ENCODE measurements at places on chromosomes 16 and 17.

DNA sequence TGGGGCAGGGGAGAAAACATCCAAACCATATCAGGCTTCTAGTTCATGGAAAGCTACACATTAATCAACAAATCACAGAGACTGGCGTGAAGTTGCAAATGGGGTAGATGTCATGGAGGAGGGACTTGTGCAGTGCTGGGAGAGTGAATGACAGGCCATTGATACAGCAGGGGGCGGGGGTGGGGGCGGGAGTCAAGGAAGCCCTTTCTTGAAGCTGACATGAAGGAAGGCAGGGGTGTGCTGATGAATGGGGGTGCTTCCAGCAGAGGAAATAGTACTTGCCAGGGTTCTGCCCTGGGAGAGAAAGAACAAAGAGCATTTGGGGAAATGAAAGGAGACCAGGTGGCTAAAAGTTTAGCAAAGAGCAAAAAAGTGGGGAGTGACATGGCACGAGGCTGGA lies 269.9 kb downstream of the SHISA9 start:
- DNase-seq, result no peak

GRCh38 chr17:60455378-60455777 lies 33.1 kb downstream of the CHCT1 start:
- no peak for DNase-seq

- DNase-seq, result no peak
Observed at GRCh38 chr16:11056993-11057649, 112.8 kb downstream of the CLEC16A start.

DNA sequence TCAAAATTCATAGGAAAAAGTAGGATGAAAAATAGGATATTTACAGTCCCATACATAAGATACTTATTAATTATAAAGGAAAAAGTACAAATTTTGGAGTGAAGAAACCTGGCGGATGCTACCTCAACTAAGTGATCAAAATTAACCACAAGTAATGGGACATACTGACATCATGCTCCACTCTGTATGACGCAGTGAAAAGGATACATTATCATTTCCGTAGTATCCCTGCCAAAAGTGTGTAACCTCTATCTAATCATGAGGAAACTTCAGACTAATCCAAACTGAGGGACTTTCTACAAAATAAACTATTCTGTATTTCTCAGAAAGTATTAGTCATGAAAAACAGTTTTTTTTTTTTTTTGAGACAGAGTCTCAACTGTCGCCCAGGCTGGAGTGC lies 60.5 kb downstream of the TRIM37 start:
- no peak for DNase-seq

GRCh38 chr16:27377666-27378485 lies 24.1 kb upstream of the IL21R start:
- no peak for DNase-seq

- no peak for DNase-seq
Observed at GRCh38 chr17:28379814-28380801, 8.6 kb downstream of the SARM1 start.

- no peak for DNase-seq
Observed at GRCh38 chr17:56284482-56284881, 131.2 kb downstream of the ANKFN1 start.

- no peak for DNase-seq
Observed at GRCh38 chr16:84061236-84061819, 18.7 kb upstream of the SLC38A8 start.

DNA sequence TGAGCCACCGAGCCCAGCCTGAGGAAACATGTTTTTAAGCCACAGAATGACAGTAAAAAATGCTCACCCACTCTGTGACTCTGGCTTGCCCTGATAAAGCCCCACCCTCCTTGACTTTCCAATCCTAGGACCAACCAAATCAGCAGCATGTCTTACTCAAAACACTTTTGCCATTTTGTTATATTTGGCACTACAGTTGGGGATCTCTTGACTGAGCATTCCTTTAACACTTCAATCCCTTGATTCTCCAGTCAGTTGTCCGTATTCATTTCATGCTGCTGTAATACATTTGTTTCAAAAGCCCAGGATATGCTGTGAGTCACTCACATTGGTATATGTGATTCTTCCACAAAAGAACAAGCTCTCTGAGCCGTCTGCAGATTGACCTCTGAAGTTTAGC lies 8.2 kb downstream of the MYH3 start:
- no peak for DNase-seq

DNA sequence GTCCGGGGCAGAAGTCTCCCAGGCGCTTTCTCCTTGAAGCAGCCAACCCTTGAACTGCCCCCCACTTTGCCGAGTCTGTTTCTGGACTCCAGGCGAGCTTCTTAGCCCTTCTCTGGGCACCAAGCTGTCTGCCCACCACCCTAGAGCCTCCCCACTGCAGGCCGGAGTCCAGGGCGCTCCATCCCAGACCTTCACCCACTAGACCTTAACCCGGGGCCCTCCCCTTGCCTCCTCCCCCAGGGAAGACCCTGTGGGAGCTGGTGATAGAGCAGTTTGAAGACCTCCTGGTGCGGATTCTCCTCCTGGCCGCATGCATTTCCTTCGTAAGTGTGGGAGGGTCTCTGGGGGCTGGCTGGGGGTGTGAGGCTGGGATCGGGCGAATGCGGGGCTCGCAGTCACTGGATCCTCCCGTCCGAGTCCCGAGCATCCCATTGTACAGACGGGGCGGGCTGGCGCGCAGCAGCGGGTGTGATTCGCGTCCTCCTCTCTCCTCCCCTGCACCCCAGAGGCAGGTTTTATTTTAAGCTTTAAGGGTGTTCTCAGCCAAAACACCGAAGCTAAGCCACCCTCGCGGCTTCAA lies 1.1 kb downstream of the ATP2A1 start:
- DNase-seq, result no peak

- DNase-seq, result no peak
Observed at GRCh38 chr16:3578610-3579551, 1.7 kb upstream of the NLRC3 start.

GRCh38 chr17:29615048-29615385 lies 7.7 kb downstream of the CORO6 start:
- DNase-seq, result no peak

DNA sequence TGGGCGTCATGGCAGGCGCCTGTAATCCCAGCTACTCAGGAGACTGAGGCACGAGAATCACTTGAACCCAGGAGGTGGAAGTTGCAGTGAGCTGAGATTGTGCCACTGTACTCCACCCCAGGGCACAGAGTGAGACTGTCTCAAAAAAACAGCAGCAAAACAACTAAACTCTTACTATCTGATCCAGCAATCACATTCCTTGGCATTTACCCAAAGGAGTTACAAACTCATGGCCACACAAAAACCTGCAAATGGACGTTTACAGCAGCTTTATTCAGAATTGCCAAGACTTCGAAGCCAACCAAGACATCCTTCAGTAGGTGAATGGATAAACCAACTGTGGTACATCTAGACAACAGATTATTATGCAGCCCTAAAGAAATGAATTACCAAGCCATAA lies 4.0 kb downstream of the SIAH1 start:
- DNase-seq, result no peak

GRCh38 chr16:68756239-68756915 lies 19.3 kb downstream of the CDH1 start:
- DNase-seq, result peak; percentile 25

GRCh38 chr17:81711814-81712467 lies at the start of gene SLC25A10:
Gene SLC25A10, plus strand, starts transcription at chr17:81712284. Its CDS starts 143 bp downstream, at chr17:81712427.
- DNase-seq, result peak; percentile 68

- no peak for DNase-seq
Observed at GRCh38 chr16:53612003-53612402, 91.7 kb downstream of the RPGRIP1L start.

GRCh38 chr16:68470461-68471150 lies 22.3 kb upstream of the SMPD3 start:
- DNase-seq, result no peak
